Islet precursor cell (in vitro differentiated cells): ENCODE measurements at places on chromosomes 6 and 20.

DNA sequence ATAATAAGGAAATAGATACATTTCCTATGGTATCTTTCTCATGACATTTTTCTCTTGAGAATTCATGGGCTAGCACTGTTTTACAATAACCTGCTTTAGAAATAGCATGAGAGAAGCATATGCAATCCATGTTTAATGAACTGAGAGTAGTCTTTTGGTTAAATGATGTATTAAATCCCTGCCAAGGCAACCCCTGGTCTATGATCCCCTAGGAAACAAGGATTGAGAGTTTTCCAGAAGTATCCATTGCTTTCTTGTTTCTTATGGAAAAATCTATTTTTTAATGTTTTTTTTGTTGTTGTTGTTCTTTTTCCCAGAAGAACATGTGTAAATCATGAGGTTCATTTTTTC lies 390.5 kb upstream of the HSF2 start:
- no peak for DNase-seq

GRCh38 chr20:5821627-5822215 lies 71.5 kb downstream of the SHLD1 start:
- DNase-seq = no peak

- DNase-seq = no peak
Observed at GRCh38 chr20:41623625-41624375, 5.6 kb upstream of the CHD6 start.

DNA sequence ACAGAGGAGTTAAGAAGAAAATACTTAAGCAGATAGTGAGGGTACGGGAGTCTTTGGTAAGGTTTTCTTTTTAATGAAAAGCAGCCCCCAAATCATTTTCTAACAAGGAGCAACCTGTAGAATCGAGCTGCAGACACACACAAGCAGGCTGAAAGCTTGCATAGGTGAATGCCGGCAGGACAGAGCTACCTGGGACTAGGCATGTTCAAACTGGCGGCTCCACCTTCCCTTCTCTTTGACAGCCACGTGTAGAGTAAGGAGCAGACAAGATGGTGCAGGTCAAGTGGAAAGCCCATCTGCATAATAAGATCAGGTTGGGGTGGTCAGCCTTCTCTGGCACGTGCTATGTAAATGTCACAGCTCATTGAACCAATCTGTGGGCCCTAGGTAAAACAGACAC lies 1292.4 kb downstream of the EPHA7 start:
- DNase-seq = no peak

- DNase-seq = no peak
Observed at GRCh38 chr6:80134065-80134464, 27.6 kb downstream of the BCKDHB start.

- no peak for DNase-seq
Observed at GRCh38 chr20:16001286-16001685, 572.0 kb downstream of the KIF16B start.

DNA sequence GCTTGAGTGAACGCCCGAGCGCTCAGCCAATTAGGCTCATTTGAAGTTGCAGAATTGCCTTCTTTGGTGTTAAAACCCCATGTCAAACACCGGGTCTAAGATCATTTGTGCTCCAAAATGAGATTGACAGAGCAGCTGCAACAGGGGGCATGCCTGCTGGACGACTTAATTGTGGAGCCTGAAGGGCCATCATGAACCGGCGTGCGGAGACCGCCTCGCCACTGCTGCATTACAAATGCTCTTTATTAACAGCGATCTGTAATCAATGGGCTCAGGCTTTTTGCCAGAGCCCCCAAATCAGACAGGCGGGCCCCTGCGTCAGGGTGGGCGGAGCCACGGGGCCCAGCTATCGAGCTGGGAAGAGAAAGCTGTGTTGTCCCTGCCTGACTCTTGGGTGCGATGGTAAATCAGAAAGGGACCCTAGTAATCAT lies 183.2 kb downstream of the SIM1 start:
- peak; percentile 64 for DNase-seq

DNA sequence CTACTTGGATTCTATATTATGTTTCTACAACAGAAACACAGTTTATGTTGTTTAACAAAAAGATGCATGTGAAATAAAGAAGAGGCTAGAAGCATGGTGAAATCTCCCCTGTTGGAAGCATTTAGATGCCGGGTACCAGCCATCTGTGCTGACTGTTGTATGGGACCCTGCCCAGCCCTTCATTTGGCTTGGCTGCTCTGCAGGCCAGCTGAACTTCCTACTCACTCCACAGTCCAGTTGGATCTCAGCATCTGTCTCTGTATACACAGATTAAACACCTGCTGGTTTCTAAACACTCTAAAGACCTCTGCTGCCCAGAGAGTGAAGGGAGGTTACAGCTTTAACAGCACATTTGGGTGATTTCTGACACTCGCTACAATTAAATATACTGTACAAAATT lies 228.3 kb downstream of the SLC35F1 start:
- DNase-seq = no peak

GRCh38 chr6:133890711-133891148 lies 1.8 kb downstream of the TCF21 start:
- DNase-seq = no peak

GRCh38 chr6:124234801-124235200 lies 431.1 kb downstream of the NKAIN2 start:
- no peak for DNase-seq

- no peak for DNase-seq
Observed at GRCh38 chr6:42555477-42556457, 8.1 kb upstream of the UBR2 start.

DNA sequence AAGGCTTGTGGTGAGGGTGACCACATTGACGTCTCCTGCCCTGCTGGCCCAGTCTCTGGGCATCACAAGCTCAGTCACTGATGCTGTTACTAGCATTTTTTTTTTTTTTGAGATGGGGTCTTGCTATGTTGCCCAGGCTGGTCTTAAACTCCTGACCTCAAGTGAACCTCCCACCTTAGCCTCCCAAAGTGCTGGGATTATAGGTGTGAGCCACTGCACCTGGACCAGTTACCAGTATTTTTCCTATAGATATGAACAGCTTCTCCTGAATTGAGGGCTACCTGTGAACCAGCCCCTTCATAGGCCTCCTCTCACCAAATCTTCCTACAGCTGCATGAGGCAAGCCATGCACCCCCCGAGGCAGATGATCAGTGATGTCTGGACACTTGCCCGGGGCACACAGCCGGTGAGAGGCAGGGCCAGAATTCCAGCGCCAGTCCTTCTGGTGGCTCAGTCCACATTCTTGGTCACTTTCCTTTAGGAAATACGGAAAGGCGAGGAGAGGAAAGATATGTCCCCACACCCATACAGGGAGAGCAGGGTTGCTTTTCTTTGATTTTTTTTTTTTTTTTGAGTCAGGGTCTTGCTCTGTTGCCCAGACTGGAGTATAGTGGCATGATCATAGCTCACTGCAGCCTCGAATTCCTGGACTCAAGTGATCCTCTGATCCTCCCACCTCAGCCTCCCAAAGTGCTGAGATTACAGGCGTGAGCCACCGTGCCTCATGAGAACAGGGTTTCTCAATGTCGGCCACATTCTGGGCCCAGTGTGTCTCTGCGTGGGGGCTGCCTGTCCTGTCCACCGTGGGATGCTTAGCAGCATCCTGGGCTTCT lies 50.7 kb downstream of the UBE2V1 start:
- DNase-seq = no peak

GRCh38 chr6:72811971-72812421 lies 190.1 kb downstream of the KCNQ5 start:
- peak; percentile 85 for DNase-seq

DNA sequence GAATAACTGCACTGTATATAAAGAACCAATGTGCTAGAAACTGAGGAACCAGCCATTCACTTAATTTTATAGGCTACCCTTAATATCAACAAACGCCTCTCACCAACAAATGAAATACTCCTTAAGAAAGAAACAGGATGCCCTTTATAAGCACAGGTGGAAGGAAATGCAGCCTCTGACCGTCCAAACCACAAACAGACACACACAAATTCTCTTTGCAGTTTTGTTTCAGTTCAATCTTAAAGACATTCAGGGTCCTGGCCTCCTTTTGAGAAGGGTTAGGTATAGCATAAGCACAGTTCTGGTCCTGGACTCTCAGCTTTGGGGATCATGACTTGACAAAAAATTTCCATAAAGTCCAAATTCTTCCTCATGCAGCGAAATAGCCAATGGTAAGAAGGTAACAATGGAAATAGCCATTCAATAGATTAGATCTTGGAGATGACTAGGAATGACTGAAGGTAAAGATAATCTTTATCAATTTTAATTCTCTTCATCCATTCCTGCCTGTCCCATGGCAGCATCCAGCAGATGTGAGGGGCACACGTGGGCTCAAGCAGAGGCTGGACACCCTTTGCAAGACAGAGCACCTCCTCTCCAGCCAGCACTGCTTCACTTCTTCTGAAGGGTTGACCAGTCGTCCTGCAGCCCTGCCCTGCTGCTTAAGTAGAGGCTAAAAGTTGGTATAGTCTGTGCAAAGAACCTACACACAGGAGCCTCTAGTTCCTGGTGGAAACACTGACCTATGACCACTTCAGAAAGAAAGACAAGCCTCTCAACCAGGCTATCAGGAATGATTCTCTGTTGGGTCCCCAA lies 123.9 kb downstream of the CD83 start:
- DNase-seq = no peak

GRCh38 chr6:114342086-114342825 lies 567 bp downstream of the HS3ST5 start:
- DNase-seq = peak; percentile 69

DNA sequence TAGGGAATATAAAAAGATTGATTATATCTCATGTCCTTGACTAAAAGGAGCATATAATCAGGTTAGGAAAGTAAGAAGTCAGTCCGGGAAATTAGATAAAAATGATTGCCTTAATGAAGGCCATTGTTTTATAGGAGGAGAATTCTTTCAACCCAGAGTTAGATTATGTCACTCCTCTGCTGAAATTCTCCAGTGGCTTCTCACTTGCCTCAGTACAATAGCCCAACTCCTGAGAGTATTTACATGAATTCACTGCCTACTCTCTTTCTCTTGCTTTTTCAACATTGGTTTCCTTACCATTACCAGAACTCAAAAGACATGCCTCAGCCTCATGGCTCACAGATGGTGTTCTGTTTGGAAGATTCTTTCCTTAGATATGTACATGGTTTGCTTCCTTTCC lies 114.9 kb downstream of the EPHA7 start:
- no peak for DNase-seq

DNA sequence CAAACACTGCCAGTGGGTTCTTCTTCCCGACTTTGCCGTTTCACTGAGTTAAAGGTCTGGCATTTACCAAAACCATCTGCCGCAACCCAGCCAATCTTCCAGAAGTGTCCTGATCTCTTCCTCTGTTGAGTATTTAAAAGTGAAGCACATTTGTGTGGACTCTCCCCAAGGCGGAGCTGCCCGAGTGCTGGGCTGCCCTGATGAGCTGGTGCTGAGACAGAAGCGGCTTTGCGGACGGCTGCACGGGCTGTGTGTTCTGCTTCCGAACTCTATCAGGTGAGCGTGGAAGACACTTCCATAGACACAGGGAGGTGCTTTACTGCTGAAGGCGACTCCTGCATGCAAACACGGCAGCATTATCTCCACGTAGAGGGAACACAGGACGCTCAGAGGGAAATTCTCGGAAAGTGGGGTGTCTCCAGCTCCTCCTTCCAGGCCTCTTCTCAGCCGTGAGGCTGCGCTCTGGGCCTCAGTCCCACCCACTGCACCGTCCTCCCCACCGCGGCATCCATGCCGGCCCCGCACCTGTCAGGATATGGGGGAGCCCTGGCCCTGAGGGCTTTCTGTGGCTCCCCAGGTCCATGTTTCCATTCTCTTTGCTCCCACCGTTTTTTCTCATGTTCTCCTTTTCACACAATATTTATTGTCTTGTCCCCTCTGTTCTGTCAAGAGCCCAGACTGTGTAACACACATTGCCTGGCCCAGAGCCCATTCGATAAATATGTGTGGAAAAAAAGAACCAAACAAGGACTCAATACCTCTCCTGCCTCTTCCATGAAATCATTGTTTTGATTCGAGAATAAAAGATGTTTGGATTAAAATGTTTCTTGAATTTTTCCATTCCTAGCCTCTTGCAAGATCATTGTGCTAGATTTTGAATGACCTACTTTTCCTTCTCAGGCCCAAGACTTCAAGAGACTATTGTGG lies 205.1 kb downstream of the DLL1 start:
- DNase-seq = peak; percentile 47

GRCh38 chr6:66986940-66987339 lies 1279.9 kb upstream of the EYS start:
- no peak for DNase-seq

DNA sequence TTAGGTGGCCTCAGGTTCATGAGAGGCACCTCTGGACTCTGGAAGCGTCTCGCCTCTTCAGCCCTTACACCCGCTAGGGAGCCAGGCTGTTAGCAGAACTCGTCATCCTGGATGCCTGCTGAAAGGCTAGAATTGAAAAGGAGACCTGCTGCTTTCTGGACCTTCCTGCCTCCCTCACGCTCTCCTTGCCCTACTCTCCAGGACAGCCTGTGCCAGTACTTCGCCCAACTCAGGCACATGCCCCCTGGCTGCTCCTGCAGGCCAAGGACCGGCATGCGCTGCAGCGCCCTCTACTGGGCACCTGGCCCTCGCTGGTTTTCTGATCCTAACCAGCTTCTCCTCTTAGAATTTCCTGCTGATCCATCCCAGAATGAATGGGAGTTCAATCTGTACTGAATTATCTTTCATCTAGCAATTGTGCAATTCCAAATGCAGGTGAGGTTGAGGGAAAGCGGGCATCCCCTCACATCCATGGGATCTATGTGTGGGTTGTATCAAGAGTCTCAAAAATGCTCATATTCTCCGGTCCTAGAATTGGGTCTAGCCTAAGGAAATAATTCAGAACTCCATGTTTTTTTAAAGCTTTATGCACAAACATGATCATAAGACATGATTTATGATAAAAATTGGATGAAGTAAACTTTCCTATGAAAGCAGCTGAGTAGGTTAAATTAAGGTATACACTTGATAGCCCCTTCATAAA lies 78.0 kb downstream of the PTPN1 start:
- peak; percentile 85 for DNase-seq

DNA sequence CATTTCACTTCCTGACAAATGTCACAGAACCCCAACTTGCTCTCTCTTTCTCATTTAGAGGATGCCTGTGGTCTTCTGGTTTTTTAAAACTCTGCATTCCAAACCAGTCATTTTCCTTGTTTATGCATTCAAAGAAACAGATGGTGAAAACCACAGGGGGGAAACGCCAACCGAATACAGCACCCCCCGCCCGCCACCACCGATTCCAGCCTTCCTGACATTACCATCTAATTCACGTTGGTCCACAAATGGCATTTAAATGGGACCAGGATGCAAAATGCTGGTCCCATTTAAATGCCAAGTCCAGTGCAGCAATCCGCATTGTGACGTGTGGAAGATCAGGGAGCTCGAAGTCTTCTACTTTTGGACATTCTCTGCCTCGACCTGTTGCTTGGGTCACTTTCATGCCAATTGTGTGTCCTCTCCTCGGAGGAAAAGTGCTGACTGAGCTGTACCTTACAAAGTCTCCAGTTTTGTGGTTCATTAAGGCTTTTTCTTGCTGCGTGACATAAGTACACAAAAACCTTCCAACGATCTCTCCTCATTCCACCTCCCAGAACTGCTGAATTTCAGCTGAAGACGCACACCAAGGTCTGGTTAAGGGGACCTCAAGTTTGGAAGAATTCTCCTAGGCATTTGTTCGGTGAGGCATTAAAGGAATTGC lies 35.8 kb downstream of the NEDD9 start:
- no peak for DNase-seq
